ENCODE measurements at places on chromosomes 2 and 18.

DNA sequence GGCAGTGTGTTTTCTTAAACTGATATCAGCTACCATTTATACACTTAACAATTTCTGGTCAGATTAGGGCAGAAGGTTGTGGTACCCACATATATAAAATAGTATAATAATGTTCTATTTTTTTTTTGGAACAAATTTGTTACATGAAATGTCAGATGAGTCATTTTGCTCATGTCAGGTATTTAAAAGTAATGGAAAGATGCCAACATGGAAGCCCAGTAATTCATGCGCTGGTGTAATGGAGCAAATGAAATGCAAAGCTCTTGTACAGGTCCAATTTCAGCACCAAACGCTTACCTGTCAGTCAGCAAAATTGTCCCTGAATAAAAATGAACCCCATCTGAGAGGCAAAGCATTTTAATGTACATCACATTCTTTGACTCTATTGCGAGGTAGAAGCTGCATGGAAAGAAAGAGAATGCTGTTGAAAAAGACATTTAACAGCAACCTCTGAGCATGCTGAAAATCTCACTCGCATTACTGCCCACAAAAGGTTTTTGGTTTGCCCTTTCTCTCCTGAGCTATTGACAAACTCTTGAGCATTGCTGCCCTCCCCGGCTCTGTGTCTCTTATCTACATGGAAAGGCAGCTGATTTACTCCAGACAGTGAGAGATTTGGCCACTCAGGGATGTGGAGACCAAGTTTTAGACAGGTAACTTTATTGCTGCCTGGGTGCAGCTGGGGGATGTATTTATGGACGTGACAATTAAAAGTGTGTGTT lies 217.5 kb downstream of the CAMKMT start:
- DNase-seq: no peak

GRCh38 chr18:23201741-23202140 lies 66.5 kb downstream of the CABLES1 start:
- no peak for DNase-seq

- DNase-seq: no peak
These were observed 14.3 kb downstream of the ANKRD29 start for GRCh38 chr18:23648456-23648855.

- no peak for DNase-seq
These were observed 46.7 kb downstream of the FAM161A start for GRCh38 chr2:61807036-61807757.

GRCh38 chr2:26442301-26442700 lies 35.6 kb downstream of the OTOF start:
- DNase-seq: no peak

GRCh38 chr2:18605115-18605514 lies 15.7 kb upstream of the NT5C1B start:
- no peak for DNase-seq

DNA sequence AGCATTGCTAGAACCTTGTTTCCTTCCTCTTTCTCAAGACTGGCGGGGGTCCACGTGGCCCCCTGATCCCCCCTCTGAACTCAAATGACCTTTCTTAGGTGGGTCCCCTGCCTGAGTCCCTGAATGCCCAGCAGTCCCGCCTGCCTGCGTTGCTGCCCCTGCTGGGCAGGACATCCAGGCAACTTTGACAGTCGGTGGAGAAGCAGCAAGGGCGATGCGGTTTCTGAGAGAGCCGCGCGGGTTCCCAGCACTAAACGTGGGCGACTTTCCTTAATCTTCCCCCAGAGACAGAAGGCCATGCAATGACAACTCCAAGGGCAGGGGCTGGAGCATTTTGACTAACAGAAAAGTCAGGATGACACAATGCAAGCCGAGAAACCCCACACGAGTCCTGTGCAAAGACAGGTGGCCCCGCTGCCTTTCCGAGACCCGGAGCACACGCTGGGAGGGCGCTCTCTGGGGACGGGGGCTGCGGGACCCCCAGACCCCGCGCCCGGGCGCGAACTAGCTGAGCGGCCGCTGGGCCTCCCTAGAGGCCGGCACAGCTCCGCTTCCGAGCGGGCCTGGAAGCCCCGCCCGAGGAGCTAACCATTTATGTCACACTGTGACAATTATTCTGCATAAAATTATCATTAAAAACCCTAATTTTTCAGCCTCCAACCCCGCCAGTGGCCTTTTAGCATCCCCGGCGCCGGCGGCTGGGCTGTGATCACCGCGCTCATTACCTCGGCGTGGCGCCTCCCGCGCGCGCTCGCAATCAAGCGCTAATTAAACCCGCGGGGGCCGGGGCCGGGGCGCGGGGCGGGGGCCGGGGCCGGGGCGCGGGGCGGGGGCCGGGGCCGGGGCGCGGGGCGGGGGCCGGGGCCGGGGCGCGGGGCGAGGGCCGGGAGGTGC lies 27.4 kb downstream of the ASB18 start:
- DNase-seq: no peak

GRCh38 chr2:240126731-240127130 lies 9.4 kb downstream of the COPS9 start:
- no peak for DNase-seq

DNA sequence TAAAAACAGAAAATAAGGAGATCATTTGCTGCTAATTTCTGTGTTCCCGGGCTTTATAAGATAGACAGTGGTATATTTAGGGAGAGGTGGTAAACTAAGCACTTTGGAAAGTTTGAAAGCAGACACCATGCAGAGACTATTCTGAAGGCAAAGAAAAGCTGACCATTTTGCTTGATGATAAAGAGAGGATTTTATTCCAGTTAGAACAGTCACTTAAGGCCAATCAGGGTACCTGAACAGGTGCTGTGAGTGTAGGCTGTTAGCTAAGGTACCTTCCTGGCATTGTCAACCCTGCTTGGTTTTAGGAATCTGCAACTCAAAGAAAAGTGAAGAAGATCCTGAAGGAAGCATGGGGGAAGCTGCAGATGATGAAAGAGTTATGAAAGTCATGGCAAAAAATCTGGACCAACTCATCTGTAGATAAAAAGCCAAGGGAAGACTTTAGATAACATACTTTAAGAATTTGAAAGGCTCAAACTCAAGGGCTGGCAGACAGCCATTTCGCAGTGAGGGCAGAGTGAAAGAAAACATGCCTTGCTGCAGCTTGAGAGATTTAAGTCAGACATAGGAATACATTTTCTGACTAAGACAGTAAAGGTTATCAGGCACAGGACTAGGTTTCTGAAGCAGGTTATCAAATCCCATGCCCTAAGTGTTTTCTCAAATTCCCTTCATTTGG lies 80.1 kb upstream of the ARL5A start:
- DNase-seq: no peak

Measured in stimulated activated CD4-positive, alpha-beta T cell treated with anti-CD3 and anti-CD28 coated beads, TNF-alpha, amount 100 ng/mL, for 4 hours (primary cell).